CD4-positive, alpha-beta T cell treated with Interleukin-4 for 4 hours (primary cell): ENCODE measurements at places on chromosomes 6 and 20.

DNA sequence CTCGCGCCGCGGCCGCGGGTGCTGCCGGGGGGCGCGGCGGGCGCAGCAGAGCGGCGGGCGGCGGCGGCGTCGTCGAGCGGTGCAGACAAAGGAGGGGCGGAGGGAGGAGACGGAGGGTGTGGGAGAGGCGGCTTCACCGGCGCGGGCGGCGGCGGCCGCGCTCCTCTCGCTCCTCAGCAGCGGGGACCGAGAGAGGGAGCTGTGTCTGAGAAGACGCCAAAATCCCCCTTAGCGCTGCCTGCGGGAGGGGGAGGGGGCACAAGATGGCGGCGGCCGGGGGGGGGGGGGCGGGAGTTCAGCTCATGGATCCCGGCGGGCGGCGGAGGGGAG, 296 bp downstream of the ADNP start:
- DNase-seq = no peak

- no peak for DNase-seq
Measured at GRCh38 chr6:42095776-42096541, 45.6 kb downstream of the TAF8 start.

DNA sequence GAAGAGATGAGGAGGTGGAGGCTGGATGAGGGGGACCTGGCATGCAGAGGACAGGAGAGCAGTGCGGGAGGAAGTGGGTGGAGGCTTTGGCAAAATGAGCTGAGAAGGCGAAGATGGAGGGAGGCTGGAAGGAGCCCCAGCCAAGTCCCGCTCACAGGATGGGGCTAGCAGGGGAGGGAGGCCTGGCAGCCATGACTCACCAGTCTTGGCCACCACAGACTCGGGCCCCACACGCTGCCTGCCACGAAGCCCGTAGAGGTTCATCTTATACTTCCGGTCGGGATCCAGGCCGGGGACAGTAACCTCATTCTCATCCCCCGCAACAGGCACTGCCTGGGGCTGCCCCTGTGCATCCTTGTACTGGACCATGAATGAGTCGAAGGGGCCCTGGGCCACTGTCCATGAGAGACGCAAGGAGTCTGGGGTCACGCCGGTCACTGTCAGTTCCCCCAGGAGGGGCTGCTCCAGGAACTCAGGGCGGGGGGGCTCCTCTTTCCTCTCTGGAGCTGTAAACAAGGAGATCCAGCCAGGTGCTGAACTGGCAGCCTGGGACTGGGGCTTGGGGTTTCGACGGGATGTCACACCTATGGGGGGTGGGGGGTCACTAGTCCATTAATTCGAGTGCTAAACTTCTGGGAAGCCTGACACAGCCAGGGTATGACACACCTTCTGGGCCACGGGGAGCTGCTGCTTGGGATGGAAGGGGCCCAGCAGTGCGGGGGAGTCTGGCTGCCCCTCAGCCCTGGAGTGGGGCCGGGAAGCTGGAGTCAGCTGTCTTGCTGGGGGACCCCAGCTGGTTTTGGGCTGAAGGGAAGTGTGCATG, 27.8 kb downstream of the TNXB start:
- DNase-seq = no peak

DNA sequence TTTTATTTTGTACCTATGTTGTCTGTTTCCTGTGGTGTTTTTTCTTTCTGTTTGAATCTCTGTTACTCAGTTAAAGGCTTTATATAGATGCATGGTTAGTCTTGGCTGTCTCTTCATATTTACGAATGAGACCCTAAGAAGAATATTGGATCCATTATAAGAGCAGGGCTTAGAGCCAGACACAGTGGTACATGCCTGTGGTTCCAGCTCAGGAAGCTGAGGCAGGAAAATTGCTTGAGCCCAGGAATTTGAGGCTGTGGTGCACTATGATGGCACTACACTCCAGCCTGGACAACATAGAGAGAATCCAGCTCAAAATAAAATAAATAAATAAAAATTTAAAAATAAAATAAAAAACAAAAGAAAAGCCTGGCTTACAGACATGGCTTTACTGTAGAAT, 211.1 kb downstream of the SOD2 start:
- DNase-seq = no peak

GRCh38 chr20:44247131-44247571, at the start of gene GDAP1L1:
TSS of gene GDAP1L1 (plus strand) at chr20:44247308. CDS start at chr20:44247335, 27 bp downstream.
- no peak for DNase-seq

GRCh38 chr6:139927236-139927635, 552.8 kb upstream of the CITED2 start:
- DNase-seq = no peak

- no peak for DNase-seq
Measured at GRCh38 chr6:11143394-11144371, 32.2 kb upstream of the ERVFRD-1 start.

GRCh38 chr6:70998148-70998547, 41.3 kb upstream of the B3GAT2 start:
- no peak for DNase-seq

DNA sequence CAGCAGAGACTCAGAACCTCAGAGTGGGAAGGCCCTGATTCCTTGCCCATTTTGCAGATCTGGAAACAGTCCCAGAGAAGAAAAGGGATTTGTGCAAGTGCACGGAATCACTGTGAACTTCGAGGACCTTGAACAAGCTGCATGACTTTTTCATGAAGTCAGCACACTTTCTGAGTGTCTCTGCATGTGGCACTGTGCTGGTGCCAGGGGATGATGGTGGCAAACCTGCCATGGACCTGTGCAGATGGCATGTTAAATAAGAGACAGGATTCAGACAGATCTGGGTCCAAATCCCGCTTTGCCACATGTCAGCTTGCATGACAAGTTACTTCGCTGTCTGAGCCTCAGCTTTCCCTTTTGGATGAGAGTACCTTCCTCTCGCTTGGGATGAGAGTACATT, 26.8 kb downstream of the ZNF831 start:
- DNase-seq = no peak

GRCh38 chr6:123380257-123380656, 256.5 kb downstream of the TRDN start:
- DNase-seq = no peak

- DNase-seq = no peak
Measured at GRCh38 chr20:20497242-20497978, 129.5 kb downstream of the INSM1 start.

DNA sequence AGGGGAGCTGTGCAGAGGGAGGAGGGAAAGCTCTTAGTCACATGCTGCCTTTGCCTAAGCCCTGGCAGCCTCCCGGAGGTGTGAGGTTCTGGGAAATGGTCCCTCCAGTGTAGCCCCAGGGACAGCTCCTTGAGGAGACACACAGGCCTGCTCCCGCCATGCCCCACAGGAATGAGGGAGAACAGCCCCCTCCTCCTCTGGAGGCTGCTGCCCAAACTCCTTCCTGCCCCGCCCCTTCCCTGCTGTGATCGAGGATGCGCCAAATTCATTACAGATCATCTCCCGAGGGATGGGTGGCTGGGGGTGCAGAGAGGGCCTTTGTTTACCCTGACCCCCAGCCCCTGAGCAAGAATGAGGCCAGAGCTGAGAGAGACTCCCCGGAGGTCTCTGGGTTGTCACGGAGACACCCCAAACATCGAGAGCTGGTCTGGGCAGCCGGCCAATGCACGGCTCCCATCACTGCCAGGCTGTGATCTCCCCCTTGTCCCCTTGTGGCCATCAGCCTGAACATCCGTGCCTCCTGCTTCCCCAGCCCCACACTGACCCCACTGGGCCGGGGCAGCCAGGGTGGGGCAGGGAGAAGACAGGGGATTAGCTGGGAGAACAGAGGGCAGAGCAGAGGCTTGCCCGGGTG, 8.4 kb downstream of the CYP21A2 start:
- no peak for DNase-seq

DNA sequence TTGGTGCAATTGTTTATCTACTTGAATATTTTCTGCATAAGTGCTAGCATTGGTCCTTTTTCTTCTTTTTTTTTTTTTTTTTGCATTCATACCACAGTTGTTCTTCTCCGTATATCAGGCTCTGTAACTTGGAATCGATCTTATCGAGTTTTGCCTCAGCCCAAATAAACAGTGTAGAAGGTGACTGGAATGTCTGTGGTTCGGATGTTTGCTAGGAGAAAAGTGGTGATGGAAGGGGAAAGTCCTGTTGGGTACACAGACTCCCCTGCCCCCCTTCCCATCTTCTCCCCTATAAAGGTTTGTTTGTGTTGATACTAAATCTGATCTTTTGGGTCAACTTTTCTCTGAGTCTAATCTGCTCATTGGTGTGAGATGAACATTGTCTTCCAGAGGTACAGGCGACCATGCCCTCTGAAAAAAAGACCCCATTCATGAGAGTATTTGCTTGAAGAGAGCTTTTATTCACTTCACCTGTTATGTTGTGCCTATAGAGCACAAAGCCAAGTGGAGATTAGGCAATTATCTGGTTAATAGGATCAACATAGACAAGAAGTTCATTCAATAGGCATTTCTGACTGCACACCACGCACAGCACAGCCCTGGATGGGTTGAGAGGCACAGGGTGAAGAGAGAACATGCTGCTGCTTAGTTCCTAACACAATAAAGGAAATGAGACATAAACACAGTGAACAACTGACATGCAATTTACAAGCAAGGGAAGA, 620.0 kb downstream of the PKHD1 start:
- no peak for DNase-seq

GRCh38 chr6:116390581-116390980, 19.8 kb downstream of the DSE start:
- DNase-seq = no peak

GRCh38 chr6:95574811-95575210, 2.5 kb upstream of the MANEA start:
- DNase-seq = no peak

DNA sequence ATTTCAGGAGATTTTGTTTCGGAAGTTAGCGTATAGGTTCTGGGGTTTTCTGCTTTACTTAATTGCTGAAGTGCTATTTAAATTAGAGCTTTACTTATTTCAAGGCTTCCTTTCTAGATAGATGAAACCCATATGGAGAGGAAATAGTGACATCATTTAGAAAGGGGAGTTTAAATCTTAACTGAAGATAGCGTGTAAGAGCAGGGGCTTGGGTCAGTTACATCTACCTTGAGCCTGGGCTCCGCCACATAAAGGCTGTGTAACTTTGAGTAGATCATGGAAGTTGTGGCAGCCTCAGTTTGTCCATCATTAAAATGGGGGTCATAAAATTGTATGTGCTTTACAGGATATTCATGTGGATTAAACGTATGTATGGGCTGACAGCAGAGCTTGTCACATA, 4.7 kb downstream of the CDS2 start:
- DNase-seq = no peak

- DNase-seq = no peak
Measured at GRCh38 chr20:53276143-53276542, 304.0 kb downstream of the TSHZ2 start.

- no peak for DNase-seq
Measured at GRCh38 chr6:43075670-43076463, at the start of gene PTK7. TSS of gene PTK7 (plus strand) at chr6:43076314. CDS start at chr6:43076489, 175 bp downstream.

- no peak for DNase-seq
Measured at GRCh38 chr6:169296170-169296569, 42.5 kb upstream of the THBS2 start.

DNA sequence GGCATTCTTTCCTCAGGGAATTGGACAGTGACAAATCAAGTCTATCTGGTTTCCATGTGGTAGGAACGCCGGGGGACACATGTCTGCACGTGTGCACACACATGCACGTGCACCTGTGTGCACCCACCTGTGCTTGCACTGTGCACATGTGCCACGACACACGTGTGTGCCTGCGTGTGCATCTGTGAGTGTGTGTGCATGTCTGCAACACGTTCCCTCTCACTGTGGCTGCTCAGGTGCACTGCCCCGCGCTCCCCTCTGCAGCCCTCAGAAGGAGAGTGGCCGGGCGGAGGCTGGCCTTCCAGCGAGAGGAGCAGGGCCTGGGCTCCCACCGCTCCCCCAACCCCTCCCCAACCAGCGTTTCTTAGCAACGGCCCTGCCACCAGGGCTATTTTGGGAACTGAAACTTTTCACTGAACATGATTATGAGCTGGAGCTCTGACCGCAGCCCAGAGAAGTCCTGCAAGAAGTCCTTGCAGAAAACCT, 147.8 kb downstream of the PHACTR3 start:
- no peak for DNase-seq

GRCh38 chr6:99151634-99152346, 197.7 kb downstream of the FAXC start:
- DNase-seq = peak; percentile 10

DNA sequence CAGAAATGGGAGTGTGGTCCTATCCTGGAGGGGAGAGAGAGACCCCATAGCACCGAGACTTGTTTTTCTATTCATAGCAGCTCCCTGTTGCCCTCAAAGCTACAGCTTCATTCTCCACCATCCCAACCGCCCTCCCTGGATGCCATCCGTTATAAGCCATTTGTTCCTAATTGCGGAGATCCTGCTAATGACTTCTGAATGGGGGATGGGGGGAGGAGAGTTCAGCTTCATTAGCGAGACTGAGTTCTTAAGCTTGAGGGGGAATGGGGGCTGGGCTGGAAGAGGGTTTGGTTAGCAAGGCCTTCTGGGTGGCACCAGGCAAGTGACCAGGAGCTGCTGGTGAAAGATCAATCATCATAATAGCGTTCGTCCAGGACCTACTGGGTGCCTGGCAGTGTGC, 27.1 kb downstream of the FOXP4 start:
- DNase-seq = no peak

GRCh38 chr6:134035823-134036296, 16.6 kb downstream of the SLC2A12 start:
- DNase-seq = no peak

DNA sequence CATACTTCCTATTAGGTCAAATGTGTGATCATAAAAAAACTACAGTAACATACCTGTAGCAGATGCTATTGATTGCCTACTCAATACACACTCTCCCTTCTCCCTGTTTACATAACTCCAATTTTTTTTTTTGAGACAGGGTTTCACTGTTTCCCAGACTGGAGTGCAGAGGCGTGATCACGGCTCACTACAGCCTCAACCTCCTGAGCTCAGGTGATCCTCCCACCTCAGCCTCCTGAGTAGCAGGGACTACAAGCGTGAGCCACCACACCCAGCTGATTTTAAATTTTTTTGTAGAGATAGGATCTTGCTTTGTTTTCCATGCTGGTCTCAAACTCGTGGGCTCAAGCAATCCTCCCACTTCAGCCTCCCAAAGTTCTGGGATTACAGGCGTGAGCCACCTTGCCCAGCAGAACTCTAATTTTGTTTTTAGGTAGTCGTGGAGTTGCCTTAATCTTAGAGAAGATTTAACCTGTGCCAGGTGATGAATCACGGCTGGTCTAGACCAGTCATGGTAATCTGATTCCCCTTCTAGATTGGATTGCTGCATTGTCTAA, 14.0 kb upstream of the KIF3B start:
- no peak for DNase-seq

GRCh38 chr6:43703512-43704429, 16.2 kb upstream of the MRPS18A start:
- DNase-seq = no peak

- DNase-seq = no peak
Measured at GRCh38 chr6:111070105-111071005, 16.9 kb upstream of the SLC16A10 start.
